ENCODE measurements at places on chromosomes 11 and 22.

DNA sequence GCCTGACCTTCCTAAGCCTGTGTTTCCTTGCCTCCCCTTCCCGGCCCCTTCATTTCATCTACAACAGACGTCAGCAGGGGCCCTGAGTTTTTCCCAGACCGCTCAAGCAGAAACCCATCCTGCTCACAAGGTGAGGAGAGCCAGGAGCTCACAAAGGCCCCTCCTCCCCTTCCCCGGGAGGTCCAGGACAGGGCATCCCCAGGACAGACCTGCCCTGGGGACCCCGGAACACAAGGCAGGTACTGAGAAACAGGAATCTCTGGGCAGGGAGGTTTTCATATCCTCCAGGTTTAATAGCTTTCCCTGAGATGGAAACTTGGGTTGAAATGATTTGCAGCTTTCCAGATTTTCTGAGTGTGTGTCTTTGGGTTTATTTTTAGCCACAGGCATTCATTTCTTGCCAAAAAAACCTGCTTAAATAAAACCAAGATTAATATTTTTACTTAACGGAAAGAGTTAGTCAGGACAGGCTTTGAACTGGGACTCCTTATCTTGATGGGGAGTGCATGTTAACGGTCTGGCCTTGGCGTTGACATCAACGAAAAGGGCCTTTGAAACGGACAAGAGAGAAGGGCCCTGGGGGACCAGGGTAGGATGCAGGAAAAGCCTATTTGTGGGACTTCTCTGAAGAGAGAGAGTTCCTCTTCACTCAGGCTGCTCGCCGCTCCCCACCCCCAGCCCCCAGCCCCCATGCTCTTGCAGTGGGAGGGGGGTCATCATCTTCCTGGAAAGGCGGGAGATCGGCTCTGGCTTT is 38.5 kb downstream of the TIMP3 start:
- no peak for DNase-seq

- DNase-seq: no peak
Measured at GRCh38 chr22:49243965-49244364, 583.7 kb downstream of the BRD1 start.

GRCh38 chr11:15758857-15759465 is 597.4 kb downstream of the SOX6 start:
- no peak for DNase-seq

DNA sequence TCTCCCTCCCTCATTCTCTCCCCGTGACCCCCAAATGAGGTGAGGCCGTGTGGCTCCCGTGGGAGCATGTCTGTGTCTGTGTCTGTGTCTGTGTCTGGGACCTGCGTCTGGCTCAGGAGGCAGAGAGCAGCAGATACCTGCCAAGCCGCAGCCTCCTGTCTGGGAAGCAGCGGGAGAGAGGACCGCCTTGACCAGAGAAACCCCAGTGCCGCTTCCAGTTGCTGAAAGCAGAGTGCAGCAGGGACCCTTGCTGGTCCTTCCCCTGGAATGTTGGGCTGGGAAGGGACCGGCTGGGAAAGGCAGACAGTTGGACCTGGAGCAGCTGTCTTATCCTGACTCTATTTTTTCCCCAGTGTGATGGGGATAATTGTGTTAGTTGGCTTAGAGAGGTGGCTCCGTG is 525 bp downstream of the CSDC2 start:
- DNase-seq: no peak

DNA sequence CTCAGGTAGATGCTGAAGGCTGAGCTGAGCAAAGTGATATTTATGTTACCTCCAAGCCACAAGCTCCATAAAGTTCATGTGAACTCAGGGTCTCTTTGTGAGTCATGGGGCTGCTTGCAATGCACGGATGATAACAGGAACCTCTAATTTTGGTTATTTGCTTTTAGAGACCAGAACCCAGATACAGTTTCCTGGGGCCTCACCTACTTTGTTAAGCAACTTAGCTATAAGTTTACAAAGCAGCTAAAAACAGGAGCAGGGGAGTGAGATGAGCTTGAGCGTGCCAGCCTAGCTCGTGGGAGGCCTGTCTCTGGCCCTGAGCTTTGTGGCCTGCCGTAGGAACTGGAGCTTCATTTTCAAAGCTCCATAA is 29.2 kb downstream of the SREBF2 start:
- peak; percentile 65 for DNase-seq

DNA sequence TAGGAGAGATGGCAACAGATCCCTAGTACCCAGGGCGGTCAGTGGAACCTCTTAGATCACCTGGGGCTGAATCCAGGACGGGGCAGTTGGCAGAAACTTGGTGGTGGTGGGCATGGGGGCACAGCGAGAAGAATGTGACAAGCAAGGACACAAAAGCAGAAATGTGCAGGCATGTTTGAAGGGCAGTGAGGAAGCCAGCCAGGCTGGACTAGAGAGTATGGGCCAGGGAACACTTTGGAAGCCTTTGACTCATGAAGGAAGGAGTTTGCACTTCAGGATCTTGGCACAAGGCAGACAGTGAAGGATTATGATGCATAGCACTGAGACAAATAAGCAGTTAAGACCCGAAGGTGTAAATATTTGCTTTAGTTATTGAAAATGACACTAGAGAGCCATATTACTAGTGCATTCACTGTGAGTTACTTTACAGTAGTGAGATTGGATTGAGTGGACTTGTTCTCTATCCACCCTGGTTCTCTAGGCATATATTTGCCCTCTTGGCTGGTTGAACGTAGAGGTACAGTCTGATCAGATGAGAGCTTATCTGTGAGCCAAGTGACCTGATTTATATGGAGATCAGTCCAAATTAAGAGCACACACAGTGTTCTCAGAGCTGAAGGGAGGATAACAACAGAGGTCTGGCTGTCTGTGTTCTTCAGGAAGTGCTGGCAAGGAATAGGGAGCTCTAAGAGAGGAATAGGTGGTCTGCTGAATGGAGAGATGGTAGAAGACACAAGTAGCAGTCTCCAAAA is 210.4 kb downstream of the SNX19 start:
- DNase-seq: no peak

DNA sequence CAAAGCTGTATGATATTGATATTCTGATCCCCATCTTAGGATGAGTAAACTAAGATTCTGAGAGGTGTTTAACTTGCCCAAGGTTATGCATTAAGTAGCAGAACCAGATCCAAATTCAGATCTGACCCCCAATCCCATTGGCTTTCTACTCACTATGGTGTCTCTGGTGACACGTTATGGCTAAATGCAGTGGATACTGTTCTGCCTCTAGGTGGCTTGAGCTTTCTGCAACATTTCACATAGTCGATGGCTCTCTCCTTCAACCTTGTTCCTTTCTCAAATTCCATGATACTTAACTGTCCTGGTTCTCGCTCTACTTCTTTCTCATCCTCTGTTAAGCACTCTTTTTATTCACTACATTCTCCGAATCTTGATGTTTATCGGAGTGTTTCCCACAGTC is 9.4 kb downstream of the C11orf97 start:
- DNase-seq: no peak

- DNase-seq: no peak
Measured at GRCh38 chr11:44978274-44978960, 27.7 kb upstream of the TP53I11 start.

DNA sequence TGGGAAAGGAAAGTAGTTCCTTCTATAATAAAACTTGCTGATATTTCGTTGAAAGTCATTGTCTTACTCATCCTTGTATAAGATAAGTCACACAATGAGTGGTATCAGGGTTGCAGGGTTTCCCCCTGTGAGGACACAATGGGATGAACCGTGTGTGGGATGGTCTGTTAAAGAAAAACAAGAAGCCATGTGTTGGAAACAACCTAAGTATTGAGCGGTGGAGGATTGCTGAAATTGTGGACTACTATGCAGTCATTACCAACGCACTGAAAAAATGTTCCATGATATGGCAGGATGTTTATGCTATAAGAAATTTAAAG is 28.6 kb downstream of the PTPRJ start:
- DNase-seq: peak; percentile 76

DNA sequence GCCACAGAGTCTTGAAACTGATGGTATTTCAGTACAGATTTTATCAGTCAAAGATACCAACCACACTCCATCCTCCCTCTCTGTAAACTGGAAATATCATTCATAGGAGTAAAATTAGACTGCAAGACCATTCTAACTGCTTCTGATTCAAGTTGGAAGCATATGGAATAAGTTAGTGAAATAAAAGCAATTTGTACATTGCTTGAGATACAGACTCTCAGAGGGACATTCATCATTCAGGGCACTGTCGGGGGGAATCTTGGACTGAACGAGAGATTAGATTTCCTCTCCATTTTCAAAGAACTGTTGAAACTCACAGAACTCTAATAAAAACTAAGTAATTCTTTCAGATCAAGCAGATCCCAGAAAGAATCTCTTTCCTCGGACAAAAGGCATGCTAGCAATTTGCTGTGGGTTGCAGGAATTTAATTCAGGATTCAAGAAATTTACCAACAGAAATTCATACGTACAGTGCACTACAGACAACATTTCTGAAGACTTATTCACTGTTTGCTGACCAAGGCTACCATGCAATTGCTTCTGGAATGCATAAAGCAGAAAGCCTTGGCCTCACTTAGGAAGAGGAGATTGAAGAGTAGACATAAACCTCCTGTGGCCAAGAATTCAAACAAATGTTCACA is 34.1 kb downstream of the PAMR1 start:
- DNase-seq: no peak

- no peak for DNase-seq
Measured at GRCh38 chr11:79229047-79229446, 211.8 kb downstream of the TENM4 start.

Data from activated naive CD4-positive, alpha-beta T cell treated with Interleukin-2 at 50 U/mL for 16 hours (primary cell).